HCEC 1CT (cell line): ENCODE measurements at places on chromosomes 7 and 10.
A peak's percentile ranks its signal among the peaks of the same experiment; 100 is the strongest.

DNA sequence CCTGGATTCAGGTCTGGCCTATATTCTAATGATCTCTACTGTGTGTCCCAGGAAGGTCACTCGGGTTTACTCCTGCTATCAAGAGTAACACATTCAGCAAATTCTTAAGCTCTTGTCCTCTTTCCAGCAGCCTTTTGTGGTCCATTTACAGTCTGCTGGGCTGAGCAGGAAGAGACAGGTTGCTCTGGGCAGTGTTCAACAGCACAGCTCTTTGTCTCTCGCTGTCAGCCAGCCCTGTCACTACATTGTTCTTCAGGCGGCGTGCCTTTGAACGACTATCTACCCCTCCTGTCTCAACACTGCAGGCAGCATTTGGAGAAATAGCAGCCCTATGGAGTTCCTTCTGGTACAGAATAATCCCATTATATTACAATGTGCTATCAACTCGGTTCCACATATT is 192.2 kb upstream of the TBX20 start:
- no peak for DNase-seq

- peak; percentile 15 for DNase-seq
Measured at GRCh38 chr10:12181065-12181775, 14.5 kb downstream of the NUDT5 start.

DNA sequence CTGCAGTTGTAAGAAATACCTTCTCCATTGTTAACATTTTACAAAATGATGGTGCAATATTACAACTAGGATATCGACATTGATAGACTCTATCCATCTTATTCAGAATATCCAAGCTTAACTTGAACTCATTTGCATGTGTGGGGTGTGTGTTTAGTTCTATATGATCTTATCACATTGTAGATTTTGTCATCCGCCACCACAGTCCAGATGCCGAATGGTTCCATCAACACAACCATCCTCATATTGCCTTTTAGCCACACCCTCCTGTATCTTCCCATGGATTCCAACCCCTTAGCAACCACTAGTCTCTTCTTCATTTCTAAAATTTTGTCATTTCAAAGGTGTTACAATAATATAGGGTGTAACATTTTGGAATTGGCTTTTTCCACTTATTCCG is 452.9 kb upstream of the AKR1E2 start:
- no peak for DNase-seq

DNA sequence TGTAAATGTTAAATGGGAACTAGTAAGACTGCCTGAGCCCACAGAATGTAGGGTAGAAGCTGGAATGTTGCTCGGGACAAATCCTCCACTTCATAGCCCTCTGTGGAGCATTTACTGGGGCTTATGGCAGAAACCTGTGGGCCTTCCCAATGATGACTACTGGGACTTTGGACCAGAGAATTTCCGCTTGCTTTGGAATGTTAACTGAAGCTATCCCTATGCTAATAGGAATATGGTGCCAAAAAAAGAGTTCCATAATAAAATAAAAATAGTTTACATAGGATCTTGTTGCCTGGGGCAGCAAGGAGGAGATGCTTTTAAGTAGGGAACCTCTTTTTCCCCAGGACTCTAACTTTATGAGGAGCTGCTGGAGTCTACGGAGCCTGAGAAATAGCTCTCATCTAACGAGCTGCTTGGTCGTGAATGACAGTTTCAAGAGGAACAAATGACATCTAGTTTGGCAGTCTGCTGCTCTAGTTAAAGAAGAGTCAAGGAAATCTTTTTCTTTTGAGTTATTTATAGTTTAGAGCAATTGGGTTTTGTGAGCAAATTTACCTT is 5.7 kb upstream of the DYNC2I1 start:
- DNase-seq = no peak

DNA sequence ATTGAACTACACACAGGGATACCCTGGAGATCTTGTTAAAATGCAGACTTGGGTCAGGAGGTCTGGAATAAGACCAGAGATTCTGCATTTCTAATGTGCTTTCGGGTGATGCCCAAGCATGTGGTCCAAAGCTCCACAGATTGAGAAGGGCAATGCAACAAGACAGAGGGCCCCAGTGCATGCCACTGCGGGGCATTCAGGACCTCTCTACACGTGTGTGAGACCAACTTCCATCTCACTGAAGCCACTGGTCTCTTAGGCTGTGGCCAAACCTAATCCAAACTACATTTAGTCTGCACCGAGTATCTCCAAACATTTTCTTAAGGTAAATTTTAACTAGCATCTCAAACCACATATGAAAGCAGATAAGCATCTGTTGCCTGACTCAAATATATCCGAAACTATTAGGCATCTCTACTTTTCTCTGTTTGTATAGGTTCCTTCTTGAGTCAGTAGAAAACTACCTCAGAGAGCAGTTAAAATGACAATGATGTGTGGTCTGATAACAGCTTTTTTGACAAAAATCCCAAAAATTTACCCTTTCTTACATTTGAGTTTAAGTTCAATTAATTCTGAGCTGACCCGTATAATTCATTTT is 107.5 kb downstream of the ELMO1 start:
- DNase-seq = no peak
